H1 (cell line): ENCODE measurements at places on chromosomes 7 and 10. TPM values are rescaled to one million over a fixed set of nuclear protein-coding genes. Genes with fewer than 3 reads are reported as not detected.

The ELN gene
- total RNA-seq: 5.6 and 5.9 TPM in 2 replicates

The NRCAM gene
- 3.8 and 4.3 TPM in 2 replicates for total RNA-seq

The CRHR2 gene
- 0.19 and 0.37 TPM in 2 replicates for total RNA-seq

The DPYSL4 gene
- total RNA-seq: 15.2 and 16.4 TPM in 2 replicates

The AGAP9 gene
- 7.2 and 7.7 TPM in 2 replicates for total RNA-seq

The CPVL gene
- 39.5 and 40.0 TPM in 2 replicates for total RNA-seq

The SPDYE8 gene
- total RNA-seq: not detected in 2 replicates

GRCh38 chr7:129375141-129375938 lies 58.9 kb upstream of the STRIP2 start:
- DNase-seq: no peak
- H3K27ac ChIP-seq: no peak overlapping the region; the same call in 1 of the 2 replicates
- no peaks in the 10 kb centered on the region for H3K27me3 ChIP-seq
- peaks cover 6% of the 10 kb centered on the region for H3K4me1 ChIP-seq
- H3K36me3 ChIP-seq: no peaks in the 10 kb centered on the region

DNA sequence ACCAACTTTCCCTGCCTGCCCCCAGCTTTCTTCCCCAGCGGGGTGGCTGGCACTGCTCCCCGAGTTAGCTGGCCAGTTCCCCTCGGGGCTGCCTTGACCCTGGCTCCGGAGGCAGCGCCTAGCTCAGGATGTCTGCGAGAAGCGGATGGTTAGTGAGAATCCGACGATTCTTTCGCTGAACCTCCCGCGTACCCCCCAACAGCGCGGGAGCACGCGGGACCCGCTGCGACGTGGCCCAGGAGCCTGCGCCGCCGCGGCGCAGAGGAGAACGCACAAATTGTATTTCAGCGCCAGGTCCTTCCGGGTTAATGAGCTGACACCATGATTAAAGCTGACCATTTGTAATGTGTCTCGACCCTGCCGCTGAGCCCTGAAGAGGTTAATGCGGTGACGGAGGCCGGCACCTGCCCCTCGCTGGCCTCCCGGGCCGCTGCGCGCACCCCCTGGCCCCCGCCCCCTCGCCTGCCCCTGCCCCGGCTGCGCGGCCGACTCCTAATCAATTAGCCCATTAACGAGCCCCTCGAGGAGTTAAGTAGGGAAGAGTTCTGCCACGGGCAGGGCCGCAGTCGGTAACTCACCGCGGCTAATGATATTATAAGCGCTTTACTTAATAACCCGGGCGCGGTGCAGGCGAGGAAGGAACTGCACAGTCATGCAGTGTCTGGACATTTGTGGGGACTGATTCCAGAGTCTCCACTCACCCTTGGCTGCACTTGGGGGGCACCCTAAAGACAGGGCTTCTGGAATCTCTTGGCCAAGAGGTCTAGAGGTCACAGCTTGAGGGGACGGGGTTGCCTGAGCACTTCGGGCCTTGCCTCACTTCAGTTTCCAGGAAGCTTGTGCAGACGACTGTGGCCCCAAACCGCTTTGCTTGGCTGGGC lies 1.7 kb upstream of the HMX2 start:
- H3K4me3 ChIP-seq: peak overlapping the region; percentile 15; the same call in 1 of the 2 replicates
- H3K27me3 ChIP-seq: peaks cover 90% of the 10 kb centered on the region
- no peak for DNase-seq
- peaks cover 41% of the 10 kb centered on the region for H3K4me1 ChIP-seq

- DNase-seq: peak; percentile 34
- H3K27ac ChIP-seq: no peak overlapping the region
- peaks cover 44% of the 10 kb centered on the region for H3K27me3 ChIP-seq
- H3K4me3 ChIP-seq: peak overlapping the region; percentile 8; the same call in 1 of the 2 replicates
- H3K4me1 ChIP-seq: peaks cover 4% of the 10 kb centered on the region
Observed at GRCh38 chr10:100866575-100867098, 46.1 kb upstream of the SLF2 start.

DNA sequence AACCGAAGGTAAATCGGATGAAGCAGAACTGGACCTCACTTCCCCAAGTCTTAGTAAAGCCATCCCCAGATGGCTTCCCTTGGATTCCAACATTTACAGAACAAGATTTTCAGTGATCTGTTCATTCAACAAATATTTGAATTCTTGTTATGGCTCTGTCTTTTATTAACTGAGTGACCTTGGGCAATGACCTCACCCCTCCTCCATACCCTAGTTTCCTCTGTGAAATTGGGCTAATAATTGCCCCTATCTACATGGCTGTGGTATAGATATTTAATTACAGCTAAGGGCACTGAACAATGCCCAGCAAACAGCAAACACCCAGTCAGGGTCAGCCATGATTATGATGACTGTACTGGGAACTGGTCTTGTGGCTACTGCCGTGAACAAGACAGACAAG lies 19.1 kb downstream of the TECTB start:
- no peak for DNase-seq
- H3K36me3 ChIP-seq: no peaks in the 10 kb centered on the region
- no peak overlapping the region for H3K27ac ChIP-seq
- H3K4me1 ChIP-seq: no peaks in the 10 kb centered on the region
- no peak overlapping the region for H3K4me3 ChIP-seq

DNA sequence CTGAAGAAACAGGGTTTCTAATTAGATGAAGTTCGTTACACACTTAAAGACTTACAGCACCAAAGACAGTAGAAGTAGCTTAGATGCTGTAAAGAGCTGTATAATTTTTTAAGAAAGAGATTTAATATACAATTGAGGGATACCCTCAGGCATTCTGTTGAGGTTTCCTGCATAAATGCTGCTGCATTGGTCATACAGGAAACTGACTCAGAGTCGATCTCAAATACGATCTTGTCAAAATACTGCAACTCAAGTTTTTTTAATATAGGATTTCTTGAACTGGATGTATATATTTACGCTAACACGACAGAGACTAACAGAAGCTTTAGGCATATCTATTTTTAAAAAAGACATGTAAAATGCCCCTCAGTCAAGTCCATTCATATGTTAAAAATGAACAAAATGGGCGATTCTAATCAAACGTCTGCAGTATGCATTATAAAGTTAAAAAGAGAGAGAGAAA lies 2.4 kb upstream of the ARID5B start:
- H3K4me1 ChIP-seq: peaks cover 9% of the 10 kb centered on the region; the same call in 1 of the 2 replicates
- H3K27me3 ChIP-seq: peaks cover 45% of the 10 kb centered on the region
- DNase-seq: no peak
- H3K36me3 ChIP-seq: no peaks in the 10 kb centered on the region
- H3K27ac ChIP-seq: no peak overlapping the region
- H3K4me3 ChIP-seq: no peak overlapping the region

GRCh38 chr10:84191106-84191505 lies 3.2 kb upstream of the CDHR1 start:
- H3K4me3 ChIP-seq: no peak overlapping the region
- peaks cover 29% of the 10 kb centered on the region for H3K27me3 ChIP-seq
- peaks cover 3% of the 10 kb centered on the region; the same call in 1 of the 2 replicates for H3K4me1 ChIP-seq
- no peaks in the 10 kb centered on the region for H3K36me3 ChIP-seq
- no peak for DNase-seq
- no peak overlapping the region for H3K27ac ChIP-seq

DNA sequence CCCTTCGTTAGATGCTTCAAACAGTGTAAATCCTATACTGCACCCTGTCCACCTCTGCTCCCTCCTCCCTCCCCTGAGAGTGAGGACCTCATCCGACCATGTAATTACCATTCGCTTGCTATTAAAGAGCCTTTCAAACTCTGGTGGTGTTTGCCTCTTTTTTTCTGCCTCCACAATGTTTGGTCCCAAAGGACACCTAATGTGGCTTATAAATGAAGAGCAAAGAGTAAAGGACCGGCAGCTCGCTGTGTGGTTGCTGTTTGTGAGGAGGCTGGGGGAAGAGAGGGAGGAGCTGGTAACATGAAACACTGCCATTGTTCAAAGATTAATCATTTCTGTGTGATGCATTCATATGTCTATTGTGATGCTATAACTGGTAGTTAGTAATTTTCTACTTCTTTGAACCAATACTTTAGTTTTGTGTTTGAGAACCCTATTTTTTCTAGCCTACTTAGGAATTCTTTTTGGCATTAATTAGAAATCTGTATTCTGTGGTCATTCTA lies 27.9 kb downstream of the MTURN start:
- H3K4me1 ChIP-seq: peaks cover 14% of the 10 kb centered on the region
- H3K27me3 ChIP-seq: peaks cover 4% of the 10 kb centered on the region
- no peak overlapping the region for H3K27ac ChIP-seq
- H3K4me3 ChIP-seq: no peak overlapping the region
- no peak for DNase-seq
- no peaks in the 10 kb centered on the region for H3K36me3 ChIP-seq

DNA sequence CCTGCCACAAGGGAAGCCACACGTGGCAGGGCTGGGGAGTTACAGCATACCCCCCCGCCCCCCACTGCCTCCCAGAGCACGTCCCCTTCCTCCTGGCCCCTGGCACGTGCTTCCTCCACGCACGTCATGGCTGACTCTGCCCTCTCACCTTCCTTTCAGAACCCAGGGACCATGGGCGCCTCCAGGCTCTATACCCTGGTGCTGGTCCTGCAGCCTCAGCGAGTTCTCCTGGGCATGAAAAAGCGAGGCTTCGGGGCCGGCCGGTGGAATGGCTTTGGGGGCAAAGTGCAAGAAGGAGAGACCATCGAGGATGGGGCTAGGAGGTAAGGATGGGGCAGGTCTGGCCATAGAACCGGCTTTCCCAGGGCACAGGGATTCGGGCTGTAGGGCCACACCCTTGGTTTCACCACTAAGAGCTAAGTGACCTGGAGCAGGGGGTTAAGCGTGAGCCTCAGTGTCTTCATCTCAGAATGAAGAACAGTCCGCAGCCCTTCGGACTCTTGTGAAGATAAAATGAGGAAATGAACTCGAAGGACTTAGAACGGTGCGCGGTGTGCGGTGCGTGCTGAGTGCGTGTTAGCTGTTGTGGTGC lies 2.5 kb downstream of the NUDT1 start:
- H3K36me3 ChIP-seq: no peaks in the 10 kb centered on the region; the same call in 1 of the 2 replicates
- no peak overlapping the region for H3K27ac ChIP-seq
- H3K27me3 ChIP-seq: no peaks in the 10 kb centered on the region
- no peak for DNase-seq
- peaks cover 16% of the 10 kb centered on the region for H3K4me1 ChIP-seq

DNA sequence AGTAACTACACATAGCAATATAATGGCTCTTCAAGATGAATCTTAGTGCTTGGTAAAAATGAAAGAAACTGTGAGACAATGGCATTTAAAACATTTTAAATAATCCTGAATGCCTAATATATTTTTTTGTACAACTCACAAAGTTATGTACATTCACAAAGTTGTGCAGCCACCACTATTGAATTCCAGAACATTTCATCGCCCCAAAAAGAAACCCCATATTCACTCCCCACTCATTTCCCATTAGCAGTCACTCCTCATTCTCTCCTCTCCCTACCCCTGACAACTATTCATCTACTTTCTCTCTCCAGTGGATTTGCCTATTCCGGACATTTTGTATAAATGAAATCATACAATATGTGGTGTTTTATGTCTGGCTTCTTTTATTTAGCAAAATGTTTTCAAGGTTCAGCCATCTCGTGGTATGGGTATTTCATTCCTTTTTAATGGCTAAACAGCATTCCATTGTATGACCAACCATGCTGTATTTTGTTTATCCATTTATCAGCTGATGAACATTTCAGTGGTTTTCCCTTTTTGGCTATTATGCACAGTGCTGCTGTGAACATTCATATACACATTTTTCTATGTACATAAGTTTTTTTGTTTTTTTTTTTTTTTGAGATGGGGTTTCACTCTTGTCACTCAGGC lies 34.7 kb downstream of the ENTPD7 start:
- DNase-seq: no peak
- peaks cover 7% of the 10 kb centered on the region for H3K36me3 ChIP-seq
- H3K4me1 ChIP-seq: no peaks in the 10 kb centered on the region
- H3K27me3 ChIP-seq: no peaks in the 10 kb centered on the region
- no peak overlapping the region for H3K4me3 ChIP-seq

- no peaks in the 10 kb centered on the region for H3K4me1 ChIP-seq
- peaks cover 20% of the 10 kb centered on the region for H3K27me3 ChIP-seq
- DNase-seq: no peak
- H3K27ac ChIP-seq: no peak overlapping the region
- no peaks in the 10 kb centered on the region for H3K36me3 ChIP-seq
Observed at GRCh38 chr7:140062118-140062527, 628 bp downstream of the PARP12 start.

GRCh38 chr10:5613481-5614154 lies 52.8 kb downstream of the ASB13 start:
- no peaks in the 10 kb centered on the region for H3K27me3 ChIP-seq
- no peak overlapping the region for H3K27ac ChIP-seq
- no peaks in the 10 kb centered on the region for H3K36me3 ChIP-seq
- H3K4me1 ChIP-seq: no peaks in the 10 kb centered on the region

DNA sequence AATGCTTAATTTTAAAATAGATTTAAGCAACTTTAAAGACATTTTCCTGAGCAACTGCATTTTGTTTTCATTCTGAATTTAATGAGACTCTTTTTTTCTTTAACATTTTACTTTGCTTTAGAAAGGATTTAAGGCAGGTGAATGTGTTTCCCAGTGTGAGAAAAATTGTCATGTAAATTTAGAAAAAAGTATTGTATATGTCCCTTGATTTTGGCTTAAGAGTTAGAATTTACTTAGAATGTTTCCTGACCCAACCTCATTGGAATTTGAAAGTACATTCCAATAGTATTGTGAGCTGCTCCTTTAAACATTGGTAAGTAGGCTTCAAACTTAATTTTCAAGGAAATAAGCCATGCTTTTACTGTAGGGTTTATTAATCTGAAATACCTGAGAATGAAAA lies 110.2 kb downstream of the PTEN start:
- no peaks in the 10 kb centered on the region for H3K27me3 ChIP-seq
- peaks cover 13% of the 10 kb centered on the region for H3K4me1 ChIP-seq
- DNase-seq: peak; percentile 9
- H3K4me3 ChIP-seq: no peak overlapping the region
- H3K36me3 ChIP-seq: no peaks in the 10 kb centered on the region

DNA sequence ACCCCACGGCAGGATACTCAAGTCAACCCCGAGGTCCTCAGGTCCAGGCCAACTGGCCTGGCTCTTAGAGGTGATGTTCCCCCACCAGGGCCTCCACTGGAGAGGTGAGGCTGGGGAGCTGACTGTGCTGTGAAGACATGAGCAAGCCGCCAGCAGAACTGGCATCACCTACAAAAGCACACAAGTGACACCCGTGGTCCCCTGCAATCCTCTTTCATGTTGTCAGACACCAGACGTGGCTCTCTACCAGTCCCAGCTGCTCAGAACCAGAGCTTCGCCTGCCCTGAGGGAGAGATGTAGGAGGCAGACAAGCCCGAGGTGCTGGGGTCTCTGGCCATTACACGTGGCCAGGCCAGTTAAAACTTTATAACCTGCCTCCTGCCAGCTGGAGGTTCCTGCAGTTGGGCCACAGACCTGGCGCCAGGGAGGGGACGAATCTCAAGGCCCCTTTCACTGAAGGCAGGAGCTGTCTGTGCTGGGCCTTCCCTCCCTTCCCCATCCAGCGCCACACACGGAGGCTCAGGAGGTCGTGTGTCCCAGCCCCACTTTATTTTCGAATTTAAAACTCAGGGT lies 2.2 kb downstream of the COMTD1 start:
- H3K4me3 ChIP-seq: peak overlapping the region; percentile 70
- peaks cover 23% of the 10 kb centered on the region for H3K36me3 ChIP-seq
- H3K27me3 ChIP-seq: no peaks in the 10 kb centered on the region
- no peak for DNase-seq
